Activated CD4-positive, alpha-beta T cell treated with anti-CD3 and anti-CD28 coated beads for 24 hours (primary cell): ENCODE measurements at places on chromosomes 2 and 18.

DNA sequence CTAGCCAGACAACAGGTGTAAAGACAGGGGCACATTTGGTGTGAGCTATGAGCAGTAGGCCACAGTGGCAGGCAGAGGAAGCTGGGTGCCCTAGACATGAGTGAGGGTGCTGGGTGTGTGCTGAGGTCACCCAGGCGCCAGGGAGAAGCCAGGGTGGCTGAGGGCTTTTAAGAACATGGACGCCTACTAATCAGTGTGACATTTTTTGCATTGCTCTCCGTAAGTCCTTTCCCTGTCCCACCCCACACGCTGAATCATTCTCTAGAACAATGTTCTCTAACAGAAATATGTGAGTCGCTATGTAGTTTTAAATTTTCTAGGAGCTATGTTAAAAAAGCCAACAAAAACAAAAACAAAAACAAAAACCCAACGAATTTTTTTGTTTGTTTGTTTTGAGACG, 204.5 kb upstream of the REV1 start:
- no peak for DNase-seq

- DNase-seq, result no peak
These were observed 262.6 kb upstream of the HDAC4 start for GRCh38 chr2:239663364-239663924.

- no peak for DNase-seq
These were observed 864.0 kb upstream of the FSHR start for GRCh38 chr2:50018292-50018691.

DNA sequence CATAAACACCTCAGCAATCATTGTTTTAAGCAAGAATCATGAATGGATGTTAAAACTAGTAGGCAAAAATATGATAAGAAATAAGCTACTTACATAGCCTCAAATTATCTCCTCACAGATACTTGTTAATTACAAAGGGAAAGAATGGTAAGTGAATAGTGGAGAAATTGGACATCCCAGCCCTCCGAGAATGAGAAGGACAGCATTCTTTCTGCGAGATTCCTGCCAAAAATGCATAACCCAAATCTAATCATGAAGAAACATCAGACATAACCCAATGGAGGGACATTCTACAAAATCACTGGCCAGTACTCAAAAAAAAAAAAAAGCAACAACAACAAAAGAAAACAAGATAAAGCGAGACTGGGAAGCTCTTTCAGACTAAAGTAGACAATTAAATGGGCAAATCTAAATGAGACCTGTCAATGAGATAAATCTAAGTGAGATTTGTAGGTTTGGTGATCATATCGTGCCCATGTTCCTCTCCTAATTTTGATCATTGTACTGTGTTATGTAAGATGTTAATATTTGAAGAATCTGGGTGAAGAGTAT, 57.9 kb upstream of the GLI2 start:
- DNase-seq, result no peak

GRCh38 chr18:6734726-6735430, 5.4 kb downstream of the ARHGAP28 start:
- no peak for DNase-seq

GRCh38 chr18:75264926-75265597, 54.5 kb downstream of the TSHZ1 start:
- DNase-seq, result no peak

DNA sequence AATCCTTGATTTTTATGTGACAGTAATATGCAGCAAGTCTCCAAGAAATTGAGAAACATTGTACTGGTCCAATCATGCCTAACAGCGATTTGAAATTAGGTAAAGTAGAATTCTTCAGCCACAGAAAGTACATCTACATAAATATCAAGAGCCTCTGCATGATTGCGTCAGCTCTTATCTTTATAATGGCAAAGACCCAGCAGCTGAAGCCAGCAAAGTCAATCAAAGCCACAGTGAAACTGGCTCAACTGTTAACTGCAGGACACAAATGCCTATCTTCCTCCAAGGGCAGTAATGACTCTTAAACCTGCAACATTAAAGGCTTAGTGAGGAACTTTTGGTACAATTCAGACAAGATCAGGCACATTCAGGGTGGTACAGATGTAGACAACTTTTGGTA, 102.5 kb downstream of the BARD1 start:
- no peak for DNase-seq

- DNase-seq, result no peak
These were observed 123.4 kb downstream of the FAM124B start for GRCh38 chr2:224278531-224278930.

DNA sequence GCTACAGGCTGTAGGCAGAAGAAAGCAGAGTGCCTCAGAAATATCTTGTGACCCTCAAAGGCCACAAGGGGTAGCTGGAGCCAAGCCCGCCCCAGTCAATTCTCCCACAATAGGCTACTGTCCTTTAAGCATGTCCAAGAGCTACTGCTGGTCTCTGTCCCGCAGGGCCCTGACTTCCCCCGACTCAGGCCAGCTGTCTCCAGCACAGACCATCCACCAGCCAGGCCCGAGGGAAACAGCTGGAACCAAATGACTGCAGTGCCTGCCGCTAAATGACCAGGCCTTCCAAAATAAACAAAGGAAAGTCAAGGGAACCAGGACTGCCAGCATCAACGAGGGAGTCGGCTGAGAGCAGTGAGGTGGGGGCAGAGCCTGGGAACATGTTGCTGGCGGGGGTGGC, 36.7 kb downstream of the MCFD2 start:
- DNase-seq, result no peak

GRCh38 chr2:30753630-30754029, 53.6 kb downstream of the CAPN13 start:
- DNase-seq, result no peak

DNA sequence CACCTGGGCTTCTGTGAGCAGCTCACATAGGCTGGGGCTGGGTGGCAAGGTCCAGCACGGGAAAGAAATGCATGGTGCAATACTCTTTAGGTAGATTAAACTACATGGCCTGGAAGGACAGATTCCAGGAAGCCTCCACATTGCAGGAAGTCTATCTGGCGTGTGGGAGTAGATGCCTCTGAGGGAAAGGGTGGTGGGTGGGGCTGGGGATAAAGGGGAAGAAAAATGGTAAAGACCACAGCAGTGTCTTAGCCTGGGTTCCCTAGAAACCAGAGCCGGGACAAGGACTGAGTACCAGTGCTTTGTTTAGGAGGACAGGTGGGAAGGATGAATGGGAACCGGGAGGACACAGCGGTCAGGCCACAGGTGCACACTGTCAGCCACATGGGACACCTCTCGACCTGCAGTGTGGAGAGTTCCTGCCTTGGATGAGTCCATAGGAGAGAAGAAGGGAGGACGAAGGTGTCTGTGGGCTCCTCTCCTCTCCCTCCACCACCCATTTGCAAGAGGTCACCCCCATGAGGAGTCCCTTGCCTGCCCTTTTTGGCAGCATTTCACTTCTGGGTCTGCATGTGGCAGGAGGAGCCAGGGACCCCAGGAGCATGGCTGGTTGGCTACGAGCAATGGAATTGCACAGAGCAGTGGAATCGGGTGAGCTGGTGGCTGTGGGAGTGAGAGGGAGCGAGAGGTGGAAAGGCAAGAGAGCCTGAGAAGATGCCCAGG, 91.5 kb upstream of the HS6ST1 start:
- DNase-seq, result no peak

DNA sequence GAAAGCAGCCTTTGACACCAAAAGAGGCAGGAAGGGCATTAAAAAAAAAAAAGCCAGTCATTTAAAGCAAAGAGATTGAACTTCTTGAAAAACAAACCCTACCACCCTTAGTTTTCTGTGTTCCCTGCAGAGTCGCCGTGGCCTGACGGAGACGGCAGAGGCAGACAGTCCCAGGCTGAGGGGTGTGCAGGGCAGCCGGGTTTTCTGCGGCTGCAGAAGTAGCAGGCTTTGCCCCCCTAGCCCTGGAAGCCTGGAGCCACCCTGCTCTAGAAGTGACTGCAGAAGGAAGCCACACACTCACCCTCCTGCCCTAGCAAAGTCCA, 2.8 kb downstream of the INPP5D start:
- no peak for DNase-seq

DNA sequence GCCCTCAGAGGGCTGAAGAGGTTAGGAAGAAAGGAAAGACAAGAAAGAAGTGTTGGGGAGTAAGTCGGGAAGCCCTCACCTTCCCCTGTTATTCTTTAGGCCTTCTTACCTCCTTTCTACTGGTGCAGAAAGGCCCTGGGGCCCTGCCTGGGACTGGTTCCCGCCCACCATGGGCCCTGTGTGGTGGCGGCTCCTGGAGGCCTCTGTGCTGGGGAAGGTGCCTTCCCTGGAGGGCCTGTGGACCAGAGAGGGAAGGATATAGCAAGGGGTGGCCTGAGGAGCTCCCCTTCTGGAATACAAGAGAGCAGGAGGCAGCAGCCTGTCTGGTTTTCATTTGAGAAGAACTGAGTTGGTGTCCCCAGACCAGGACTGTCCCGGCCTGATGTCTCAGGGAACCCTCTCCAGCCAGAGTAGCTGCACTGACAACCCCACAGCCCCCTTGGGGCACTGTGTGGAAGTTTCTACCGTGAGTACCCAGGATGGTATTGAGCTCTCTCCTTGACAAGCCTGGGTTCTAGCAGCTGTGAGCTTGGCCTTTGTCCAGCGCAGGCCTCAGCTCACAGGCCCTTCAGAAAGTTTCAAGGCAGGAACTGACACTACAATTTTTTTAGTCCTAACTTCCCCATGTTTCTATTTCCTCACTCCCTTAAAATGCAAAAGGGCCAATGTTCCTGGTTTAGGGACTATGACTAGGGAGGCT, 47.1 kb downstream of the EFR3B start:
- DNase-seq, result no peak

DNA sequence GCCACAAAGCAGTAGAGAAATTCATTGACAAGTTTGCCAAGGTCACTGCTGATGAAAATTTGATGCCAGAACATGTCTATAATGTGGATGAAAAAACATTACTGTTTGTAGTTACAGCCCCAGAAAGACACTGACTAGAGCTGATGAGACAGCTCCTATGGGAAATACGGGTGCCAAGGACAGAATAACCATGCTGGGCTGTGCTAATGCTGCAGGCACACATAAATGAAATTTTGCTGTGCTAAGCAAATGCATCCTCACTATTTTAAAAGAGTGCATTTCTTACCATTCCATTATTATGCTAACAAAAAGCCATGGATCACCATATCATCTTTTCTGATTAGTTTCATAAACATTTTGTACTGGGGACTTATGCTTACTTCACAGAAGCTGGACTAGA, 208.2 kb downstream of the FHOD3 start:
- DNase-seq, result no peak

- DNase-seq, result no peak
These were observed 582.4 kb upstream of the RAB6C start for GRCh38 chr2:129396980-129397599.

DNA sequence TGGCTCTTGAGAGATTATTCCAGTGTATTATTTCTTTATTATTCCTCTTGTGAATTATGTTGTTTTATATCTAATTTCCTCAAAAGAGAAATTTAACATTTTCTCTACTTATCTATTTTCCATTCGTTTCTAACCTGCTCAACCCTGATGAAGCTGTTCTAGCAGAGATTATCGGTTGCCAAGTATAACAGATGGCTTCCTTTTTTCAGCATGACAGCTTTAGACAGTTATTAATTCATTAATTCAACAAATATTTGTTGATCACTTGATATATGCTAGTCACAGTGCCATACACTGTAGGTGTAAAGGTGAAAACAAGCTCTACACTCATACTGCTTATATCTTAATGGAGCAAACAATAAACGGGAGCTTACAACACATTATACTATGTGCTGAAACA, 137.9 kb upstream of the UBE2E3 start:
- no peak for DNase-seq

GRCh38 chr2:26173776-26174482, 1.0 kb downstream of the GAREM2 start:
- no peak for DNase-seq

DNA sequence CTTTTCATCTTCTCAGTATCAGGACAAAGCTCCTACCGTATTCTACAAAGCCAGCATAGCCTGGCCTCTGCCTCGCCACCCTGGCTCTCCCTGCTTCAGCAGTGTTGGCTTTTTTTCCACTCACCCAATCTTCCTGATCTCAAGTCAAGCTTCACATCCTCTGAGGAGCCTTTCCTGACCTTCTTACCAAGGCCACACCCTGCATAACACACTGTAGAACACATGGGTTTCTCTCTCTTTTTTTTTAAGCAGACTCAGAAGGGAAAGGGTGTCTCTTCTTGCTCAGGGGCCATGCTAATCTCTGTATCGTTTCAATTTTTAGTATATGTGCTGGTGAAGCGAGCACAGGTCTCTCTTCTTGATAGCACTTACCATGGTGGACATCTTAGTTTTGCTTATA, 15.2 kb downstream of the FBXO36 start:
- DNase-seq, result no peak

- DNase-seq, result peak; percentile 72
These were observed 8.7 kb downstream of the TMEM198 start for GRCh38 chr2:219552382-219553167.

DNA sequence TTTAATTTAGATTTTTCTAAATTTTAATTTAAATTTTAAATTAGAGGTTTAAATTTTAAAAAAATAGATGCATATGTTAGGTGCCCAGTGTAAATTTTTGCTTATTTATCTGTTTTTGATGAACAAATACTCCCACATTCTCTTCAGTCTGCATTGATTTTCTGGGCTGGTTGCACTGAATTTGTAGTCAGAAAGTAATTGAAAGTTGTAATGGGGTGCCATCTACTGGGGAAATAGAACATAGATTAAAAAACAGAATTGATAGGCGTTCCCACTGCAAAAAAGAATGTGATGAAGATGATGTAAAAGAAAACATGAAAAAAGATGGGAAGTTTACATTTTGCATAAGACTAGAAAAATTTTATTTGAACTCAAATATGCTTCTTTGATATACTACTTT, 51.7 kb upstream of the CCDC85A start:
- no peak for DNase-seq

DNA sequence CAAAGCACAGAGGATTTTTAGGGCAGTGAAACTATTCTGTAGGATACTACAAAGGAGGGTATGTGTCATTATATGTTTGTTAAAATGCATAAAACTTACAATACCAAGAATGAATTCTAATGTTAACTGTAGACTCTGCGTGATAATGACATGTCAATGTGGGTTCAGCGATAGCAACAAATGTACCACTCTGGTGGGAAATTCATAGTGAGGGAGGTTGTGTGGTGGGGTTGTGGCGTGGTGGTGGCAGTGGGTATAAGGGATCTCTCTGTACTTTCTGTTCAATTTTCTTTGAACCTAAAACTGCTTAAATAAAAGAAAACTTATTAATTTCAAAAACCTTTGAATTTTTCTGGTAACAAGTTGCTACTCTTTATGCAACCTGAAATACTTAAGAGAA, 99.3 kb upstream of the SLC38A11 start:
- no peak for DNase-seq

GRCh38 chr18:68220458-68220857, 494.4 kb downstream of the TMX3 start:
- DNase-seq, result no peak

DNA sequence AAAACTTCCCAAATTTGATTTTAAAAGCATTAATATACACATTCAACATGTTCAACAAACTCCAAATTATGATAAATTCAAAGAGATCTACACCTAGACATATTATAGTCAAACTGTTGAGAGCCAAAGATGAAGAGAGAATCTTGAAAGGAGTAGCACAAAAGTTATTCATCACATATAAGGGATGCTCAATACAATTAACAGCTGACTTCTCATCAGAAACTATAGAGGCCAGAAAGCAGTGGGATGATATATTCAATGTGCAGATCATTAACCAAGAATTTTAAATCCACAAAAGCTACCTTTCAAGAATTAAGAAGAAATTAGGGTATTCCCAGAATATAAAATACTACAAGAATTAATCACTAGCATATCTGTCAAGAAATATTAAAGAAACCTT, 75.4 kb downstream of the LOXHD1 start:
- DNase-seq, result no peak
